Cardiac ventricle fibroblast (primary cell): ENCODE measurements at places on chromosomes 16 and 17. TPM values are rescaled to one million over a fixed set of nuclear protein-coding genes. Genes with fewer than 3 reads are reported as not detected.

The HOXB7 gene
- not detected in 2 replicates for total RNA-seq

The IGSF6 gene
- not detected in 2 replicates for total RNA-seq

The CNTNAP4 gene
- 0.05 TPM in 1 of 2 replicates, not detected in the other for total RNA-seq

The KLHL11 gene
- 16.5 and 18.0 TPM in 2 replicates for total RNA-seq

The CCL4L2 gene
- total RNA-seq: 0.56 TPM in 1 of 2 replicates, not detected in the other

The FNDC8 gene
- total RNA-seq: not detected in 2 replicates

The PRSS27 gene
- total RNA-seq: 0.05 and 0.12 TPM in 2 replicates

The C17orf67 gene
- 0.31 and 0.39 TPM in 2 replicates for total RNA-seq

The HSPB9 gene
- total RNA-seq: not detected in 2 replicates

The SCN4A gene
- not detected in 2 replicates for total RNA-seq

The TCAP gene
- total RNA-seq: 0.25 TPM in 1 of 2 replicates, not detected in the other

The ACSM3 gene
- 8.1 TPM in 2 replicates for total RNA-seq

The SPN gene
- not detected in 2 replicates for total RNA-seq

The DNASE1L2 gene
- total RNA-seq: 4.5 TPM in 1 of 2 replicates, not detected in the other

The CHST5 gene
- 0.10 TPM in 1 of 2 replicates, not detected in the other for total RNA-seq

The SLC52A1 gene
- total RNA-seq: not detected in 2 replicates

The LDHD gene
- total RNA-seq: 2.8 and 7.4 TPM in 2 replicates

The SP6 gene
- 0.25 and 0.78 TPM in 2 replicates for total RNA-seq

The CEMP1 gene
- not detected in 2 replicates for total RNA-seq

The CD300LB gene
- total RNA-seq: not detected in 2 replicates

The SYT17 gene
- 0.12 and 0.59 TPM in 2 replicates for total RNA-seq

The KAT7 gene
- 22.2 and 23.3 TPM in 2 replicates for total RNA-seq

The CSH1 gene
- not detected in 2 replicates for total RNA-seq

The SMG6 gene
- total RNA-seq: 50.3 and 68.3 TPM in 2 replicates

The CSH2 gene
- not detected in 2 replicates for total RNA-seq

The RASL10B gene
- 2.4 and 2.6 TPM in 2 replicates for total RNA-seq

The MPP2 gene
- 7.1 and 7.6 TPM in 2 replicates for total RNA-seq

The SKAP1 gene
- total RNA-seq: not detected in 2 replicates

The TBC1D3E gene
- not detected in 2 replicates for total RNA-seq

The TP53TG3 gene
- not detected in 2 replicates for total RNA-seq

The SSTR5 gene
- not detected in 2 replicates for total RNA-seq

The DOC2A gene
- not detected in 2 replicates for total RNA-seq

The PRAC2 gene
- total RNA-seq: not detected in 2 replicates
